ENCODE measurements at places on chromosomes 2 and 18.

DNA sequence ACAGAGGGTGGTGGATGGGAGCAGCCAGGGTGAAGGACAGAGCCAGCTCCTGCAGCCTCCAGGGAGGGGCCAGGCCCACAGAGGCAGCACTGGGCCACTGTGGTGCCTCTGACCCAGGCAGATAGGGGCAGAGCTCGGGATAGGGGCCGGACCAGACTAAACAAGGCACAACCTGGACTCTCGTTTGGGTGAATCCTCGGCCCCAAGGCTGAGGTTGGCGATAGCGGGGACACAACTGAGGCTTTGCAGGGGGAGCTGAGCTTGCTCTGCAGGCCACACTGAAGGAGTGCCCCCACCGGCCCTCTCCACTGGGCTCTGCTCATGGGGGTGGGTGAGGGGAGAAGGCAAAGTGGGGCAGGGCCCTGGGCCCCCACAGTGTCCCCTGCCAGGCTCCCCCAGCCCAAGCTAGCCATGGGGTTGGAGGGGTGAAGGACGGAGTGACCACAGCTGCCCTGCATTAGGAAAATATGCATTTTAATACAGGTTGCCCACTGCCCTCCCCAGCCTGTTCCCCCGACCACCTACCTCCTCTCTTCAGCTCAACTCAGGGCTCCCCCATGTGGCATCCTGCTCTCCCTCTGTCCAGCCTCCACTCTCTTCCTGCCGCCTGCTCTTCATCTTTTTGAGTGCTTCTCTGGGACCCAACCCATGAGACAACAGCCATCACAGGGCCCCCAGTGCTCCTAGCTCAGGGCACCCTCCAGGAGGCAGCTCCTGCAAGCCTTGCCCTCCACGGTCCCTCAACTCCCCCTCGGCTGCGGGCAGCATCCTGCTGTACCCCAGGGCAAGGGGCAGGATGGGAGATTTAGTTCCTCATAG is 152.8 kb downstream of the INHBB start:
- no peak for DNase-seq

DNA sequence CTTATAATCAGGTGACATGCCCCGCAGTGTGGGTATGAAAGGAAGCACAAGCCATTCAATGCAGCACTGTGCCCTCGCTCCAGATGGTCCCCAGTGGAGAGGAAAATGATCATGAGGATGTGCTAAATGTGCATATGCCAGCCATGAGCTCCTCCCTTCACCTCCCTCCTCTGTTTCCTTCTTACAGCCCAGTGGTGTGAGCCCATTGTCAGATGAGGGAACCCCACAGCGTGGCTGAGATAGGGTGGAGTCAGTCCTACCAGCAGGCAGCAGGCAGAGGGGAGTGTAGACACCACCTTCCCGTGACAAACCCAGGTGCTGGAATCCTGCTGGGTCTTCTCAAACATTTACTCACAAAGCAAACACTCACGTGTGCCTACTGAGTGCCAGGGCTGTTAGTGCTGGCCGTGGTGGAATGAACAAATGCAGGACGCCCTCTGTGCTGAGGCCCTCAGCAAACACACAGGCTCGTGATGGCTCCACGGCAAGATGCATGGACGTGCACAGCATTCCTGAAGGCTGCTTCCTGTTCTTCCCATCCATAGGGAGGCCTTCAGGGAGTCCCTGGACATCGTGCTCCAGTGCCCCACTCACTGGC is 181.7 kb upstream of the TPO start:
- DNase-seq: no peak

GRCh38 chr2:2763351-2764000 is 432.4 kb upstream of the MYT1L start:
- no peak for DNase-seq

- DNase-seq: no peak
Observed at GRCh38 chr2:238921681-238922319, 73.9 kb downstream of the TWIST2 start.

GRCh38 chr18:77395953-77396352 is 146.3 kb downstream of the GALR1 start:
- no peak for DNase-seq

- DNase-seq: no peak
Observed at GRCh38 chr2:8242739-8243138, 439.1 kb upstream of the ID2 start.

Data from EL (cell line).